GM18507 (cell line): ENCODE measurements at places on chromosomes 2 and 18.

- DNase-seq: no peak
Observed at GRCh38 chr2:149375801-149376361, 45.5 kb downstream of the LYPD6 start.

GRCh38 chr2:36487947-36488346 is 110.0 kb downstream of the FEZ2 start:
- no peak for DNase-seq

DNA sequence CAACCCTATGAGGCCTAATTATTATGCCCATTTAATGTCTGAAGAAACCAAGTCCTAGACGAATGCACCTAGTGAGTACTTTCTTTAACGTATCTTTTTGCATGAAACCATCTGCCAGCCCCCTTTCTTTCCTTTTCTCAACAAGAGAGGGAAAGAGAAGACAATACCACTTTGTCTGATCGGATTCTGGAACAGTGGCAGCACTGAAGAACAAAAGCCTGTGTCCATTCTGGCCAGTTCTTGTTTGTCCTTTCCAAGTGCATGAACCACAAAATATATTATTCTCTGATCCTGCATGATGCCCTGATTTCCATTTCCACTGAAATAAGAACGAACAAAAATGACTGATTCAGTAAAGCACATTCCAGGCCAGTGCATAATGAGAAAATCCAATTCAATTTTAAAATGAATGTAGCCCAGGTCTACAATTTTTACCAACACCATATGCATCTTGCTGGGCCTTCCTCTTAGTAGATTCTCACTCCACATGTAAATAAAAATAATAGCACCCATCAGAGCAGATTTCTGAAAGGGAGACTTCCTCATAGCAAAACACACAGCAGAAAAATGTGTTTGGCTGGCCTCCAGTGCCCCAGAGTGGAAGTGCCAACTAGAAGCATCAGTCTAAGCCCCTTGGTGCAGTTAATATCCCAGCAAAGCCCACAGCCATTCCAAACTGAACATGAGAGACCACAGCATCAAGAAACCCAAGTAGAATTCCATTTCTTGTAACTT is 422.6 kb upstream of the ID2 start:
- DNase-seq: no peak

GRCh38 chr2:17752892-17753802 is 463 bp downstream of the SMC6 start:
- no peak for DNase-seq

GRCh38 chr2:111665551-111666116 is 218.4 kb downstream of the ANAPC1 start:
- no peak for DNase-seq

DNA sequence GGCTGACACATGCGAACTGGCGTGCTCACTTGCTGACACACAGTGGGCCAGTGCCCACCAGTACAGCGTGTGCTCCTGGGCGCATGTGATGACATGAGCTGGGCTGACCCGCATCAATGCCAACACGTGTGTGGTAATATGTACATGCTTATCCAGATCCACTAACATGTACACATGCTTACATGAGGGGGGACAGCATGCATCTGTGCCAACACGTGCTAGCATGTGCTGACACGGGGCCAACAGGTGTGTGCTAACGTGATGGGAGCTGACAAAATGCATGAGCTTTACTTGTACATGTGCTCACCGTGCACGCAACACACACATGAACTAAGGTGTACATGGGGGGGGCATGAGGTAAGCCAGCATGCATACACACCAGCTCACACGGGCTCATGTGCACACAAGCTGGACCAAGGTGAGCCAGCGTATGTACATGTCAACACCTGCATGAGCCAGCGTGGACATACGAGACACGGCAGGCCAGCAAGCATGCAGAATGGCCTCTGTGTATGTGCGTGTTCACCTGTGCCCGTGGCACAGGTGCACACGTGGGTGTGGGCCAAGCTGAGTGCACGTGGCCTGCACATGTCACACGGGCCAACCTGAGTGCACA is 28.5 kb downstream of the GPC1 start:
- DNase-seq: no peak

DNA sequence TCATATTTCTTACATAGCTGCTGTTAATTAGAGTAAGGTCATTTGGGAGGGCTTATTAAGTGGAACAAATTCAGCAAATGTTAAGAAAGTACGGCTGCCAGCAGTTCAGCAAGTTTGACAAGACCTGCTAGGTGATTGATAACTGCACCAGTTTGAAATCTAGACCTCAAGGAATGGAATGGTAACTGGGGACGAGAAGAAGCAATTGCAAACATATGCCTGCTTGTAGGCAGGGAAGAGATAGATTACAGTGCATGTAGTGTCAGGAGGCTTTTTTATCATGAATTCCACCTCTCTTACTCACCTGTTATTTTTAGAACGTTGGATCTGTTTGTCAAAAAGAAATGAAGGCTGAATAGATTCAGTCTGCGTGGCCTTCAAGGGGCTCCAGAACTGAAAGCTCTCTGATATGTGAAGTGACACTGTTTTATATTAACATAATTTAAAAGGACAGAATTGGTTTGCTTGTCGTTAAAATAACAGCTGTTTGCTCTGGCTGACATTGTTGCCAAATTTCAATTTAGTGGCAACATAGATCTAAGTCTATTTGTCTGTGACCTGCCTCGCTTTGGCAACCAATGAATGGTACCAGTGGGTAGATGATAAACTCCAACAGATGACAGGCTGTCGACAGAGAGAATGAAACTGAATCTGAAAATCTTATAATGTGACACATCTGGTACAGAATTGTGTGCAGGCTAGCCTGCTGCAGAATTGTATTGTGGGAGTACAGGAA is 199.3 kb downstream of the ZNF407 start:
- DNase-seq: peak; percentile 14

DNA sequence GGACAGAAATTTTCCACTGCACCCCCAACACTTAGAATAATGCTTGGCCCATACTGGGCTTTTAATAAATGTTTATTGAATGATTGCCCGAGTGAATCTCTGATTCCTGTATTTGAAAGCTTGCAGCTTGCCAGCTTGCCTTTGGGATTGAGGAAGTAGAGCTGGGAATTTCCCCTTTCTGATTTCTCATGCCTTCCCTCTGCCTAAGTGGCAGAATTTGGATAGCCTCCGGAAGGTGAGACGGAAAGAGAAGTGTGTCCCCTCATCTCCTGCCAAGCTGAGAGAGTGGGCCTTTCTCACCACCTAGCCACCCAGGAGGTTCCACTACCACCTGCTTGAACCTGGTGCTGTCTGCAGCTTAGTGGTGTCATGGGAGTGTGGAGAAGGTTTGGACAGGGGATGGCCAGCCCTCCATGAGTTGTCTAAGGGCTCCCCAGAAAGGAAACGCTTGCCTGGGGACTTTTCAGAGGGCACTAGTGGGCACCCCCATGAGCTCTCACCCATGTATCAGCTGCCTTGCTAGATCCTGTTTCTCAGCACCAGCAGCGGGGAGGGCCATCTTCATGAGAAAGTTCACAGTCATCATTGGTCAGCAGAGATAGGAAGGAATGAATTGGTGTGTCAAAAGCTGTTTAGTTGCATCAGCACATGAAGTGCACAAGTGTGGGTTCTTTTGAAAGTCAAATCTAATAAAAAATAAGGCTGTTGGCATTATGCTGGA is 8.6 kb upstream of the NCOA1 start:
- no peak for DNase-seq

DNA sequence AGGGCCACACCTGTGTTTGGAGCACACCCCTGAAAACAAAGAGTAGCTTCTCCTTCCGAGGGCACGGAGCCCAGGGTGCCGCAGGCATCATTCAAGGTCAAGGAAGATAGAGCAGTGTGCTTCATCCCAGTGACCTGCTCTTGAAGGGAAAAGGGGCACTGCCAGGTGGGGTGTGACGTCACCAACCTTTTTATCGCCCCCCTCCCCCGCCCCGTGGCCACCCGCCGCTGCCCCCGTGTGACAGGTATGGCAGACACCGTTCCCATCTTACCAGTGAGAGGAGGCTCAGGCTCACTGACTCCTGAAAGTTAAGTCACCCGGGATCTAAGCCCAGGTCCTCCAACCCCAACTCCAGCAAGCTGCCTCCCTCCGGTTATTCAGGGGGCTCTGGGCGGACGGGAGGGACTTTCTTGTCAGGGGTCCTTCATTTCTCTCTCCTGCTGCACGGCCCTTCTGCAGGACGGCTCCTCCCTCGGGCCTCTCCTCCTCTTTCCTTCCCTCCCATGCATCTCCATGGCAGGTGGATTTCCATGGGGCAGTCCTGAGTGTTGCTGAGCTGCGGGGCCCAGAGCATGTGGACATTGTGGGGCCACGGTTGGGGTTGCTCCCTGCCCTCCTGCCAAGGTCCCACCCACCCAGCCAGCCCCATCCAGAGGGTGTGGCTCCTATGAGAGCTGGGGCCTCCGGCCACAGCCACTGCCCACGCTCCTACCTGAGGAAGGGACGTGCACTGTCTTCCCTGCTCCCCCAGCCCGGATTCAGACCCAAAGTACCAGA is 114.1 kb upstream of the HDAC4 start:
- no peak for DNase-seq

DNA sequence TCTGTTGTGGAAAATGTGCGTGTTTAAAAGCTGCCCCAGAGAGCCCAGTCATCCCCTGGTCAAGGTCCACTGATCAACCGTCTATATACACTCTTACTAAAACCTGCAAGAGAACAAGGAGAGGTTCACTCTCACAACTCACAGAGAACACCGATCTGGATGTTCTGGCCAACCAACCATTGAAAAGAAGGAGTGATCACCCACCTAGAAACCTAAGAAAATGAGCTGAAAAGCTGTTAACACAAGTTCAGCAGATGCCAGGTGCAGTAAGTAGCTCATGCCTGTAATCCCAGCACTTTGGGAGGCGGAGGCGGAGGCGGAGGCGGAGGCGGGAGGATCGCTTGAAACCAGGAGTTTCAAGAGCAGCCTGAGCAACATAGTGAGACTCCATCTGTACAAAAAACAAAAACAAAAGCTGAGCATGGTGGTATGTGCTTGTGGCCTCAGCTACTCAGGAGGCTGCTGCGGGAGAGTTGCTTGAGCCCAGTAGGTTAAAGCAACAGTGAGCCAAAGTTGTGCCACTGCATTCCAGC is 14.5 kb downstream of the ATG16L1 start:
- no peak for DNase-seq

- no peak for DNase-seq
Observed at GRCh38 chr2:239691720-239692119, 290.9 kb upstream of the HDAC4 start.

DNA sequence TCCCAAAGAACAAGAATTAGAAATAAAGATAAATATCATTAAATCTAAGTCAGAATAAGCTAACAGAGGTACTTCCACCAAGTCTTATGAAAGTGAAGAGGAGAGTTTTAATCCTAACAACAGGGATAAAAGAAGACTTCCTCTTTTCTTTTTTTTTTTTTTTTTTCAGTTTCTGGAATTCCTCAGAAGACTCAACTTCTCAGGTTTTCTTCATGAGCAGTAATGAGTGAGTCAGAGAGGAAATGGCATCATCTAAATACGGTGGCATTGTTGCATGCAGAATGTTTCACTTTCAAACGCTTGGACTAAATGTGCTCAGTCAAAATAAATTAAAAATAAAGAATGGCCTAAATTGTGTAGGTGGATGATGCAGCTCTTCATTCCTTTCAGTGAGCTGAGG is 45.6 kb upstream of the ARHGAP15 start:
- no peak for DNase-seq

- DNase-seq: no peak
Observed at GRCh38 chr18:48679236-48679635, 140.4 kb downstream of the CTIF start.

- DNase-seq: no peak
Observed at GRCh38 chr18:42606886-42607495, 508.5 kb downstream of the RIT2 start.

DNA sequence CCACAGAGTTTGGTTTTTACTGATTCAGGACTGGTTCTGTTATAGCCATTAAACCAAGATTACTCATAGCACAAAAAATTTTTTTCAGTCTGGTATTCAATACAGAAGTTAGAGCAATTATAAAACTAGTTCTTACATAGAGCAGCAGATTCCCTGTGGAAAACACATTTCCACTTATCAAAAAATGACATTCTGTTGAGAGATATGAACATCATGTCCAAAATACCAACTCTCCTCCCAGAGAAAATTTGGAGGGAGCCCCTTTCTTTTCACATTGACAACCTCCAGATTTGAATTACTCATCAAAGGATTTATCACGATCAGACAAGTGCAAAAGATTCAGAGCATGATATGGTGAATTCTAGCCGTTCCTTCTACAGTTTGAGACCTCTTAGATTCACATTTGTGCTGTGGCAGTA is 126.8 kb upstream of the SERPINE2 start:
- DNase-seq: no peak

DNA sequence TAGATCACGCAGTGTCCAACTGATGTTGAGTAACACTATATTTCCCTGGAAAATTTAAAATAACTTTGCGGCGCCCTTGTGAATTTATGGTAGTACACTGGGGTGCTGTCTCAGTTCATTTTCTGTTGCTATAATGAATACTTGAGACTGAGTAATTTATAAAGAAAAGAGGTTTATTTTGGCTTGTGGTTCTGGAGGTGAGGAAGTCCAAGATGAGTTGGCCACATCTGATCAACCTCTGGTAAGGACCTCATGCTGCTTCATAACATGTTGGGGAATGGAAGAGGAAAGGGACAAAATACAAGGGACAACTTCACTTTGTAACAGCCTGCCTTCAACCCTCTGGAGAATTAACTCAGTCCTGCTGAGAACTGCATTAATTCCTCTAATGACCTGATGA is 36.4 kb downstream of the ACTR3 start:
- DNase-seq: no peak

GRCh38 chr18:58221060-58221725 is 177.2 kb downstream of the NEDD4L start:
- no peak for DNase-seq

DNA sequence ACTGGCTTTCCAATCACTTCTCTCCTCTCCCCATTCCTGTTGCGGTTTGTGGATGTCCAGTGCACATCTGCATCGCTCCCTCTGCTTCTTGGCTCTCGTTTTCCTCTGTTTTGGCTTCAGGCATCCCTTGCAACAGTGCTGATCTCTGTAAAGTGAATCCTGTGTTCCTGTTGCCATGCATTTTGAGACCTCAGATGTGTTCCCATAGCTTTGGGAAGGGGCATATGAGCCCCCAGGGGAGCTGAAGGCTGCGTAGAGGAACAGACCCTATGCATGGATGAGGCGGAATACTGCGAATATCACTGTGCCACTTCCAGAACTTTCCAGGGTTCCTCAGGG is 168.4 kb upstream of the HAAO start:
- DNase-seq: no peak

DNA sequence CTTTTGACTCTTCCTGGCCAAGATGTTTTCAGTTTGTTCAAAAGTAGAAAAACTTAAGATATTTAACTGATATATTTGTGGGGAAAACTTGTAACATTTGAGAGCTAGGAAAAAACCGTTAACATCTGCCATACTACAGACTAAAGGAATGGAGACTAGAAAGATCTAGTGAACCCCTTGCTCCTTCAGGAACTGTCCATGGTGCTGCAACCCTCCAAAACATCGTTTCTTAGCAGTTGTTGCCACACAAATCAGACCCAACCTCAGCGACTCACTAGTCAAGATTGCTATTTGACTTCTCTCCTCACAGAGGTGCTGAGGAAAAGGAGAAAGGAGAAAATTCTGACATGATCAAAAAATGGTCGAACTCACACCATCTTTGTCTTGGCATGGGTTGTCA is 393.8 kb upstream of the LYPD1 start:
- DNase-seq: no peak

GRCh38 chr2:8657423-8658062 is 24.3 kb upstream of the ID2 start:
- no peak for DNase-seq
